HFFc6 (cell line): ENCODE measurements at places on chromosomes 1 and 21. TPM values are rescaled to one million over a fixed set of nuclear protein-coding genes. Genes with fewer than 3 reads are reported as not detected.

DNA sequence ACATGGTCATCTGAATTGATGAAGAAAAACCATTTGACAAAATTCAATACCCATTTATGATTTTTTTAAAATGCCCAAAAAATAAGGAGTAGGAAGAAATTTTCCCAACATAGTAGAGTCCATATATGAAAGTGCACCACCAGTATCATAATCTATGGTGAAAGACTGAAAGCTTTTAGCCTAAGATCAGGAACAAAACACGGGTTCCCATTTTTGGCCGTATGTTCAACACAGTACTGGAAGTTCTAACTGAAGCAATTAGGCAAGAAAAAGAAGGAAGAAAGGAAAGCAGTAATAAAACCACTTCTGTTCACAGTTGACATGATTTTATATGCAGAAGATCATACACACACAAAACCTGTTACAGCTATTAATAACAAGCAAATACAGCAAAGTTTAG is 227.8 kb upstream of the RAB4A start:
- H3K4me1 ChIP-seq, result no peaks in the 10 kb centered on the region
- H3K36me3 ChIP-seq, result no peaks in the 10 kb centered on the region
- no peaks in the 10 kb centered on the region; the same call in 1 of the 2 replicates for H3K27me3 ChIP-seq
- H3K4me3 ChIP-seq, result no peak overlapping the region
- no peak overlapping the region for H3K27ac ChIP-seq
- DNase-seq, result no peak

GRCh38 chr1:232204269-232204668 is 425.7 kb downstream of the SIPA1L2 start:
- H3K36me3 ChIP-seq, result no peaks in the 10 kb centered on the region
- no peak overlapping the region for H3K27ac ChIP-seq
- no peak for DNase-seq
- H3K4me1 ChIP-seq, result no peaks in the 10 kb centered on the region
- H3K27me3 ChIP-seq, result no peaks in the 10 kb centered on the region
- H3K4me3 ChIP-seq, result no peak overlapping the region

The NOTCH2 gene
- 135 to 154 TPM (median 138 TPM) in 3 replicates for total RNA-seq

GRCh38 chr1:58596631-58597052 is 19.6 kb upstream of the TACSTD2 start:
- peaks cover 18% of the 10 kb centered on the region for H3K36me3 ChIP-seq
- H3K4me3 ChIP-seq, result no peak overlapping the region
- no peak overlapping the region for H3K27ac ChIP-seq

GRCh38 chr21:35801391-35801790 is 258.9 kb downstream of the SETD4 start:
- no peak overlapping the region for H3K4me3 ChIP-seq
- H3K4me1 ChIP-seq, result peaks cover 10% of the 10 kb centered on the region
- no peak for DNase-seq
- H3K36me3 ChIP-seq, result 0 out of 2 replicates have a peak, but pooled peaks cover 5% of the 10 kb centered on the region
- no peak overlapping the region for H3K27ac ChIP-seq
- H3K27me3 ChIP-seq, result no peaks in the 10 kb centered on the region

GRCh38 chr1:198183605-198184004 is 26.8 kb downstream of the NEK7 start:
- DNase-seq, result no peak
- peaks cover 24% of the 10 kb centered on the region for H3K36me3 ChIP-seq
- H3K27ac ChIP-seq, result no peak overlapping the region
- H3K4me1 ChIP-seq, result peaks cover 88% of the 10 kb centered on the region

GRCh38 chr1:165764277-165764676 is 4.4 kb downstream of the TMCO1 start:
- no peak overlapping the region for H3K4me3 ChIP-seq
- DNase-seq, result no peak
- peaks cover 53% of the 10 kb centered on the region for H3K4me1 ChIP-seq
- H3K27me3 ChIP-seq, result peaks cover 3% of the 10 kb centered on the region; the same call in 1 of the 2 replicates
- no peak overlapping the region for H3K27ac ChIP-seq

The F13B gene
- total RNA-seq, result not detected in 3 replicates

DNA sequence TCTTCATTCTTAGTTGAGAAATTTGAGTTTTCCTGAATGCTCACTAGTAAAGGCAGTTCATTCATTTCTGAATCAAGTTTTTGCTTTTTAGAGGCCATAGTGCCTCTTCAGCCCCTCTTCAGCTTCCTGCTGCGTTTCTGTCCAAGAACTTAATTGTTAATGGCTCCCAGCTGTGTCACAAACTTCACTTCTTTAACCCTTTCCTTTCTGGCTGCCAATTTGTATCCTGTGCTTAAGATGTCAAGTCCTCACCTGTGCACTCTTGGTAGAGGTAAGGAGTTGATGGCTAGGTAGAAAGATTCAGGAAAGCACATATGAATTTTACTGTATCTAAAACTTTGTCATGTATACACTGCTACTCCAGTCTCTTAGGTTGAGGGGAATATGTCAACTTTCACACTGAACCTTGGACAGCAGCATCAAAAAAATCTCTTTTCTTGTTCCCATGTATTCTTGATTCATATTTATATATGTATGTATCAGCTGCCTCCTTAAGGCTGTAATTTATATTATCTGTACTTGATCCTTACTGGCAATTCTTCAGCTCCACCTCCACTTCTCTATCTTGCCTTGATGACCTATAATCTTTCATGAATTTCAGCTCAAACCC is 612.8 kb downstream of the LMO4 start:
- H3K4me1 ChIP-seq, result peaks cover 31% of the 10 kb centered on the region
- no peaks in the 10 kb centered on the region; the same call in 1 of the 2 replicates for H3K27me3 ChIP-seq
- no peak overlapping the region for H3K4me3 ChIP-seq
- H3K27ac ChIP-seq, result no peak overlapping the region

The GJA4 gene
- total RNA-seq, result not detected in 3 replicates

DNA sequence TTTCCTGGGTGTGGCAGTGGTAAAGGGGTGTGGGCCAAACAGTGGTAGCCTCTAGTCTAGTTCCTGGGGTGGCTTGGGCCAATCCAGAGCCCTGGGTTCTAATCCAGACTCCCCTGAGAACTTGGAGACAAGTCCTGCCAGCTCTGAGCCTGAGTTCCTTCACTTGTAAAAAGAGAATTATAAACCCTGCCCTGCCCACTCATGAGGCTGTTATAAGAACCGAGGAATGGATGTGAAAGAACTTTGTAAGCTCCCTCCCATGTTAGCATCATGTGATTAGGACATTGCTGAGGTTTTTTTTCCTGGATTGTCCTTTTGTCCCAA is 131.0 kb downstream of the RRAGC start:
- DNase-seq, result no peak
- H3K27me3 ChIP-seq, result peaks cover 11% of the 10 kb centered on the region
- no peaks in the 10 kb centered on the region for H3K4me1 ChIP-seq
- H3K4me3 ChIP-seq, result no peak overlapping the region
- H3K27ac ChIP-seq, result no peak overlapping the region

- peaks cover 30% of the 10 kb centered on the region for H3K27me3 ChIP-seq
- H3K4me3 ChIP-seq, result no peak overlapping the region
Observed at GRCh38 chr1:11320153-11320936, 47.3 kb downstream of the UBIAD1 start.

GRCh38 chr1:88191917-88192316 is 492.2 kb upstream of the PKN2 start:
- no peaks in the 10 kb centered on the region; the same call in 1 of the 2 replicates for H3K27me3 ChIP-seq
- DNase-seq, result no peak
- H3K27ac ChIP-seq, result no peak overlapping the region
- H3K36me3 ChIP-seq, result no peaks in the 10 kb centered on the region

DNA sequence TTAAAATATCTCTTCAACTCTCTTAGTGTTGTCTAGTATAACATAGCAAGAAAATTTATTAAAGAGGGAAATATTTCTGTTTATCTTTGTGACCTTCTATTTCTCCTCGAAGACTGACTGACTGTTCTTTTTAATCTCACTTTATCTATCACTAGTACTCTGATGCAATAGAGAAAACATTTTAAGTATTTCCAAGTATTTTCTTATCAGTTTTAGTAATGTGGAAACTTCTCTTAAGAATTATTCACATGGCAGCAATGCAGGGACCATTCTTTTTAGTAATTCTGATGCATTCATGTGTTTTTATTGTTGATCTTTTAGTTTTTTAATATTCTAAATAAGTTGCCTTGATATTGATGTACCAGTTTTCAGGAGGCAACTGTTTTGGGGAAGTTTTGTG is 115.7 kb downstream of the NEK7 start:
- H3K4me3 ChIP-seq, result peak overlapping the region; percentile 27
- DNase-seq, result no peak
- peak overlapping the region; percentile 51 for H3K27ac ChIP-seq
- H3K27me3 ChIP-seq, result peaks cover 2% of the 10 kb centered on the region; the same call in 1 of the 2 replicates
- H3K36me3 ChIP-seq, result peaks cover 32% of the 10 kb centered on the region

DNA sequence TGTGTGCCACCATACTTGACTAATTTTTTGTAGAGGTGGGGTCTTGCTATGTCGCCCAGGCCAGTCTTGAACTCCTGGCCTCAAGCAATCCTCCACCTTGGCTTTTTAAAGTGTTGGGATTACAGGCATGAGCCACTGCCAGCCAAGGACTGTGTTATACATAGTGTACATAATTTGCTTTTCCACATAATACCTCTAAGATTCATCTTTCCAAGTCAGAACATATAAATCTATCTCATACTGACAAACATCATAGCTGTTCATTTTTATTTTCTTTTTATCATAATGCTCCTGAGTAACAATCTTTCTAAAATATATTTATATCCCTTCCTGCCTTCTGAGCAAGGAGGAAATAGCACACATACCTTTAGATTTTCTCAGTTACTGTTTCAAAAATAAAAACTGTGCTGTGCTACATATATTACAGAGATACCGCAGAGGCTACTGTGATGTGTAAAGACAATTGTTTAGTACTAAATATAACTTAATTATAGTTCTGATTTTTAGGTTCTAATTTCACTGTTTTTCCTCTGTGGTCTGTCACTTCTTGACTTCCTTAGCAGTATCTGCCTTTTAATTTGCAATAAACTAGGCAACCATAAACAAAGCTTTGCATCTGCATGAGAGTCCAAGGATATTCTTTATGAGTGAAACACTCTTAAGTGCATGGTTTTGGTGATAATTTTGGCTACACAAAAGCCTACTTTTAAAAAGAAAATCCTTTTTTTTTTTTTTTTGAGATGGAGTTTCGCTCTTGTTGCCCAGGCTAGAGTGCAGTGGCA is 59.3 kb downstream of the EYA3 start:
- peak overlapping the region; percentile 52 for H3K4me3 ChIP-seq
- peaks cover 63% of the 10 kb centered on the region for H3K4me1 ChIP-seq
- peak; percentile 25 for DNase-seq

The BMP8B gene
- total RNA-seq, result not detected in 3 replicates

The OR11L1 gene
- total RNA-seq, result not detected in 3 replicates

GRCh38 chr1:111032295-111032897 is 68.7 kb upstream of the LRIF1 start:
- H3K27me3 ChIP-seq, result peaks cover 4% of the 10 kb centered on the region; the same call in 1 of the 2 replicates
- H3K27ac ChIP-seq, result no peak overlapping the region
- H3K4me1 ChIP-seq, result no peaks in the 10 kb centered on the region
- DNase-seq, result peak; percentile 34
- no peaks in the 10 kb centered on the region for H3K36me3 ChIP-seq

The CD164L2 gene
- total RNA-seq, result not detected in 3 replicates

DNA sequence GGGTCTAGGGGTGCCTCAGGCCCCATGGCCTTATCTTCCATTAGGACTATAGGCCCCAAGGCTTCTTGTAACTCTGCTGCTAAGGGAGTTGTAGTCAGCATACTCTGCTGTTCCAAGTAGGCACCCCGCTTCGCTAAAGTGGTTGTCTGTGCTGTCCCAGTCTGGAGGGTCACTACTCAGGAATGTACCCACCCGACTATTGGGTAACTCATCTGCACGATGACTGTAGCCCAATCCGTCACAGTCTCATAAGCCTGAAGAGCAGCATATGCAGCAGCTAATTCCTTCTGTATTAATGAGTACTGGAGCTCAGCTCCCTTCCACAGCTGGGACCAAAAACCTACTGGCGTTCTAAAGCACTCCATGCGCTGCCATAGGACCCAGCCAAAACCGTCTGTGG is 111.0 kb downstream of the GDAP2 start:
- peaks cover 74% of the 10 kb centered on the region for H3K4me1 ChIP-seq
- DNase-seq, result peak; percentile 58
- peak overlapping the region; percentile 38 for H3K27ac ChIP-seq
- 0 out of 2 replicates have a peak, but pooled peaks cover 5% of the 10 kb centered on the region for H3K36me3 ChIP-seq
- H3K27me3 ChIP-seq, result peaks cover 5% of the 10 kb centered on the region

- DNase-seq, result no peak
- no peak overlapping the region for H3K27ac ChIP-seq
- H3K27me3 ChIP-seq, result no peaks in the 10 kb centered on the region
- no peaks in the 10 kb centered on the region for H3K36me3 ChIP-seq
- H3K4me1 ChIP-seq, result peaks cover 12% of the 10 kb centered on the region
- H3K4me3 ChIP-seq, result no peak overlapping the region
Observed at GRCh38 chr1:150024156-150024555, 13.6 kb upstream of the OTUD7B start.

The GNL2 gene
- total RNA-seq, result 51.3 to 61.7 TPM (median 56.3 TPM) in 3 replicates

GRCh38 chr1:168607872-168608428 is 31.5 kb downstream of the XCL1 start:
- DNase-seq, result no peak
- no peak overlapping the region for H3K27ac ChIP-seq
- H3K36me3 ChIP-seq, result no peaks in the 10 kb centered on the region
- H3K4me1 ChIP-seq, result no peaks in the 10 kb centered on the region
- H3K4me3 ChIP-seq, result no peak overlapping the region

The OR13G1 gene
- total RNA-seq, result not detected in 3 replicates

DNA sequence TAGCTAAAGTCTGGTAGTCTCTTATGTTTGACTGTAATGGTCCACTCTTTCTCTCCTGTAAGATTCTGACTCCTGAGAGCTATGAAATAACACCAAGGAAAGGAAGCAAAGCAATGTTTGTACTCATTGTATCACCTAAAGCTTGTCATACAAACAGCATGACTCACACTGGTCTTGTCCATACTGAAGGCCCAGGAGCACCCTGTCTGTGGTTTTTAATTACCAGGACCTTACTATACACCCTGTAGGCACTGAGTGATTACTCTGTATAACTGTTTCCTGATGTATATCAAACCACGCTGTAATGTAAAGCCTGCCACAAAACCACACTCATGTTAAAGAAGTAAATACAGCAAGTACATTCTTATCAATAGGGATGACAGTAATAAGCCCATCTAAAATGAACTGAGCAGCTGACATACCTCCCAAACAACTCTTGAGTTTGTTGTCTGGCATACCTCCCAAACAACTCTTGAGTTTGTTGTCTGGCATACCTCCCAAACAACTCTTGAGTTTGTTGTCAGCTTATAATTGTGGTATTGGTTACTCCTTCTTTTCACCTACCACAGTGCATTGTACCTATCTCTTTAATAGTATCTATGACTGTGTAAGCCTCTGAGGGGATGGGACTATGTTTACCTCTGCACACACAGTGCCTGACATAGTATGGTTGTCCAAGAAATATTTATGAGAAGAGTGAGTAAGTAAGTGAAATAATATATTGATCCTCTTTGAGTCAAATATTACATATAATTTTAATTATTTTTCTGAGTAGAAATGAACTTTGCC is 11.6 kb upstream of the TNFSF18 start:
- H3K27me3 ChIP-seq, result no peaks in the 10 kb centered on the region; the same call in 1 of the 2 replicates
- H3K4me1 ChIP-seq, result peaks cover 37% of the 10 kb centered on the region
- H3K4me3 ChIP-seq, result no peak overlapping the region
- peaks cover 6% of the 10 kb centered on the region; the same call in 1 of the 2 replicates for H3K36me3 ChIP-seq
- DNase-seq, result peak; percentile 88

The CBS gene
- total RNA-seq, result 42.4 to 58.2 TPM (median 55.1 TPM) in 3 replicates

GRCh38 chr1:59697150-59697800 is 117.5 kb upstream of the HOOK1 start:
- H3K4me1 ChIP-seq, result peaks cover 83% of the 10 kb centered on the region
- peak overlapping the region; percentile 6; the same call in 1 of the 2 replicates for H3K27ac ChIP-seq
- peaks cover 6% of the 10 kb centered on the region for H3K36me3 ChIP-seq

The COL9A2 gene
- 0.24 to 0.36 TPM (median 0.34 TPM) in 3 replicates for total RNA-seq

GRCh38 chr1:60255565-60255964 is 182.0 kb upstream of the C1orf87 start:
- DNase-seq, result no peak
- no peak overlapping the region for H3K27ac ChIP-seq
- H3K27me3 ChIP-seq, result peaks cover 1% of the 10 kb centered on the region; the same call in 1 of the 2 replicates
- H3K36me3 ChIP-seq, result no peaks in the 10 kb centered on the region

The AADACL3 gene
- total RNA-seq, result not detected in 2 replicates
